ENCODE measurements at places on chromosomes 5 and 9. TPM values are rescaled to one million over a fixed set of nuclear protein-coding genes. Genes with fewer than 3 reads are reported as not detected.

The LRRC70 gene
- total RNA-seq = 0.19 TPM

The SPINK4 gene
- not detected for total RNA-seq

GRCh38 chr5:148374690-148375360, 8.9 kb upstream of the FBXO38 start:
- H3K36me3 ChIP-seq = peaks cover 3% of the 10 kb centered on the region
- no peaks in the 10 kb centered on the region for H3K27me3 ChIP-seq
- H3K4me3 ChIP-seq = no peak overlapping the region
- no peak overlapping the region for H3K27ac ChIP-seq
- peak; percentile 20 for DNase-seq
- H3K4me1 ChIP-seq = peaks cover 4% of the 10 kb centered on the region

DNA sequence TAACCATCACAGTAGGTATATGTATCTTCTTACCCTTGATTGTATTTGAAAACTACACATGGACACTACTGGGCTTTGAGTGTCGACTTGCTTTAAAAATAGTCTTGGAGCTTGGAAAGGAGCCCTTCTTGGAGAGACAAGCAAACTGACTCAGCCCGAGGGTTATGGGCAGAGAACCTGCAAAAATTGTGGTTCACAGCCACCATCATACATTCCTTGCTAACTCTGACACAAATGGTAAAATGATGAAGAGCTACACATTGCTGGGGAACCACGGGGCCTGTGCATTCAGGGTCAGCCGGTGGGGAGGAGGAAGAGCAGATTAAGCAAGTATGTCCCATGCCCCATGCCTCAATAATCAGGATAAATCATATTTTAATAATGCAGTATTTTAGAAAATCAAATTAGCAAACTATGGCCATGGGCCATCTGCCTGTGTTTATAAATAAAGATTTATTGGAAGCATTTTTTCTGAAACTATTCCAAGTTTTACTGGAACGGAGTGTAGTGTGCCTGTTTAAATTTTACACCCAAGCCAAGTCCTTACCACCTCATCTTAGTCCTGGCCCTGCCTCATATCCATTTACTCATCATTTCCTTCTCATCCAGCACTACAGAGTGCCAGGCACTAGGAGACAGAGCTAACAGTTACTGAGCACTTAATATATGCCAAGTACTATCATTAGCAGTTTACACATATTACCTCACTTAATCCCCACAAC, 195.7 kb downstream of the PALM2AKAP2 start:
- peaks cover 17% of the 10 kb centered on the region for H3K4me1 ChIP-seq
- H3K27me3 ChIP-seq = no peaks in the 10 kb centered on the region
- no peak overlapping the region for H3K27ac ChIP-seq
- no peak for DNase-seq

DNA sequence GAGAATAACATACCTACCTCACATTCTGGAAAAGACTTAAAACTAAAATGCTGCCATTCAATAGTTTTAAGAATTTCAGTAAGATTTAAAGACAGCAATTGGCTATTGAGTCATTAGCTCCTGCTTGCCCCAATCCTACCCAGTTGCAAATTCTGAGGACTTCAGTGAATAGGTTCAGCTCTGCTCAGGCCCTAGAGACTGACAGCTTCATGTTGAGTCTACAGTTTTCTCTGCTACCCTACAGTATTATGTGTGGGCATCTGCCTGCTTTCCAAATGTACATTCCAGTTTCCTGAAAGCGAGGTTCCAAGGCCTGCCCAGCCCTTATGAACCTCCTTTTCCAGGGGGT, 61.5 kb downstream of the ARSB start:
- no peaks in the 10 kb centered on the region for H3K27me3 ChIP-seq
- no peak overlapping the region for H3K27ac ChIP-seq
- H3K4me3 ChIP-seq = no peak overlapping the region
- no peaks in the 10 kb centered on the region for H3K36me3 ChIP-seq

DNA sequence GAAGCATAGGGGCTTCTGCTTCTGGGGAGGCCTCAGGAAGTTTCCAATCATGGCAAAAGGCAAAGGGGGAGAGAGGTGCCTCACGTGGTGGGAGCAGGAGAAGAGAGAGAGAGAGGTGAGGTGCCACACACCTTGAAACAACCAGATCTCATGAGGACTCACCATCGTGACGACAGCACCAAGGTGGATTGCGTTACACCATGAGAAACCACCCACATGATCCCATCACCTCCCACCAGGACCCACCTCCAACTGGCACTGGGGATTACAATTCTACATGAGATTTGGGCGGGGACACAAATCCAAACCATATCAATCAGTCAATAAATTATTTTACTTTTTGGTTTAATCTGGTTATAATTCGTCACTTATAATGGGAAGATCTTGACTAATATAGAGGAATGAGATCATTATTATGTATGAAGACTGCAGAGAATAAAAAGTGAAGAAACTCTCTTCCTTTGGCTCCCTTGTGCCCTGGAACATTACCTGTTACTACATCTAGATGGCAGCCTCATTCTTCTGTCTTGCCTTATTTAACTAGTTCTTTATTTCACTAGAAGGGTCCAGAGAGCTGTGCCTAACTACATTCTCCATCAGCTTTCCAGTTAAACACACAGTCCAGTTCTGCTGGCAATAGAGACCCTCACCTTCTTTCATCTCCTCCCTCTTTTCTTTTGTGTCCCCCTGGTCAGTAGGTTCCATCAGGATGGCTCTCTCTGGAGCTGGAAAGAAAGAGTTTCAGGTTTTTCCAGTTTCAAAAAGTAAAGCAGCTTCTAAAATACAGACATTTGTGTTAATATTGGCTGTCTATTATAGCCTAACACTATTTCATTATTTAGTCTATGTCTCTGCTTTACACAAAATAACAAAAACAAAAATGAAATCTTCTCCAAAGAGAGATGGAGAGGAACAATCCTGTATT, 21.7 kb upstream of the SPINK7 start:
- DNase-seq = no peak
- no peak overlapping the region for H3K27ac ChIP-seq
- H3K4me3 ChIP-seq = no peak overlapping the region
- H3K27me3 ChIP-seq = peaks cover 2% of the 10 kb centered on the region

DNA sequence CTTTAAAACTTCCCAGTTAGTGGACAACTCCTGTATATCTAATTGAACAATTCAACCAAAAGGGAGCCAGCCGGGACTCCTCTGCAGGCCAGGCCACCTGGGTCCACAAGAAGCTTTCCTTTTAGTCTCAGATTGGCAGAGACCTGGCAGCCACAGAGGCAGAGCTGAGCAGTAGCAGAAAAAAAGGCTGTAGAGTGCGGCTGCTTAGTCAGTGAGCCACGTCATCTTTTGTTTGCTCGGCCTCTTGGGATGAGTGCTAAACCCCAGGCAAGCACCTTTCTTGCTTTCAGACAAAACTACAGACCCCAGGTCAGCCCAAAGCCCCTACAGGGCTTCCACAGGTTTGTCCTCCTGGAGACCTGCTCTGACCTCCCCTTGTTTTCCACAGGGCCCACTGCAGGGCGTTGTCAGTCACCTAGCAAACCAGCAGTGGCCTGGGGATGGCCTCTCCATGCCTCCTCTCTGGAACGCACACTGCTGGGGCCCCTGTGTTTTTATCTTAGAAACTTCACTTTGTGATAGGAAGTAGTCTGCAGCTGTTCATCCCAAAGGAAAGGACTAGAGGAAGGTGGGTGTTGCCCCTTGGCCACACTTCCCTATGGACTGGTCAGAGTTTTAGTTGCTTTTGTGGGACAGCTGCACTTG, 49.9 kb downstream of the SHB start:
- H3K27me3 ChIP-seq = no peaks in the 10 kb centered on the region
- H3K27ac ChIP-seq = peak overlapping the region; percentile 29
- no peaks in the 10 kb centered on the region for H3K36me3 ChIP-seq
- DNase-seq = no peak
- no peak overlapping the region for H3K4me3 ChIP-seq

GRCh38 chr9:115525111-115526058, 407.4 kb upstream of the TNC start:
- H3K27ac ChIP-seq = no peak overlapping the region
- H3K4me3 ChIP-seq = no peak overlapping the region
- no peak for DNase-seq
- no peaks in the 10 kb centered on the region for H3K4me1 ChIP-seq
- H3K27me3 ChIP-seq = no peaks in the 10 kb centered on the region

DNA sequence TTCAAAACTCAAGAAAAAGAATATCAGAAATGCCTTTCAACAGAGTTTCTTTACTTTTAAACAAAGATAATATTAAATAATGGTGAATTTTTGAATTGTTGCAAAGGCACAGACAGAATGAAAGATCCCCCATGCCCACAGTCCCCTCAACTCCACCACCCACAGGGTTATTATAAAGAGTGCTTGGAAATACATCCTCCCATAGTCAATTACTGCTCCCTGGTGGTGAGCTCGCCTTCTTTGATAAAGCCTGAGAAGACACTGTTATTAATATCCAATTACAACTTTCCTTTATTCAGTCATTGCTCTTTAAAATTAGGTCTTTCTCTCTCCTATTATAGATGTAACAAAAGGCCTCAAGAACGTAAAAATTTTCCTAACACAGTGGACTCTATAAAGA, 490.2 kb upstream of the RORB start:
- H3K27ac ChIP-seq = no peak overlapping the region
- no peaks in the 10 kb centered on the region for H3K36me3 ChIP-seq
- H3K4me3 ChIP-seq = no peak overlapping the region
- no peak for DNase-seq

- H3K36me3 ChIP-seq = peaks cover 2% of the 10 kb centered on the region
- no peak overlapping the region for H3K27ac ChIP-seq
- H3K4me3 ChIP-seq = no peak overlapping the region
- no peak for DNase-seq
- peaks cover 6% of the 10 kb centered on the region for H3K4me1 ChIP-seq
Observed at GRCh38 chr5:95712347-95712958, 18.7 kb upstream of the RHOBTB3 start.

DNA sequence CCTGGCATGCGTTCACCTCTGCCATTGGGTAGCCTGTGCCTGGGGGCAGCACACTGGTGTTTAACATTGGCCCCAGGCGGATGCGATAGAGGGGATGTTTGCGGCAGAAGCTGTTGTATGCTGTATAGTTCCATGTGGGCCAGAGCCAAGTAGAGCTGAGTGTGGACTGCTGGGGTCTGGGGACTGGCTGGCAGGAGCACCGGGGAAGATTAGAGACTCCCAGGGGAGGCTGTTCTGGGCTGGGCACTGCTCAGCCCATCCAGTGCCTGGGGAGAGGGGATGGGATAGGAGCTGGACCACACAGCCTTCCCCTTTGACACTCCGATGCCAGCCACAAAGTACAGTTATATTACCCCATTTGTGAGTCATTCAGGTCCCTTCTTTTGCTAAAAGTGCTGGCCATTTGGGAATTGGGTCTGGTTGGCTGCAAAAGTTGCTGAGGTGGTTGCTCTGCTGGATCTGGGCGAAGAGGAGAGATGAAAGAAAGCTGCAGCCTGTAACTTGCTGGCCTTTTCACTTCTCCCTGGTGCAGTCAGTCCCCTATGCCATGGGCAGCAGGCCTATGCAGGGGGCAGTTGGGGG, 73.8 kb downstream of the RGS3 start:
- H3K27ac ChIP-seq = peak overlapping the region; percentile 99
- DNase-seq = no peak
- peaks cover 6% of the 10 kb centered on the region for H3K36me3 ChIP-seq
- H3K27me3 ChIP-seq = no peaks in the 10 kb centered on the region

- H3K4me1 ChIP-seq = peaks cover 75% of the 10 kb centered on the region
- no peak overlapping the region for H3K27ac ChIP-seq
- peaks cover 69% of the 10 kb centered on the region for H3K27me3 ChIP-seq
Observed at GRCh38 chr5:77850536-77851175, 74.5 kb upstream of the TBCA start.

- DNase-seq = no peak
- no peaks in the 10 kb centered on the region for H3K27me3 ChIP-seq
- no peaks in the 10 kb centered on the region for H3K36me3 ChIP-seq
Observed at GRCh38 chr9:89536145-89536574, 38.2 kb upstream of the SEMA4D start.

DNA sequence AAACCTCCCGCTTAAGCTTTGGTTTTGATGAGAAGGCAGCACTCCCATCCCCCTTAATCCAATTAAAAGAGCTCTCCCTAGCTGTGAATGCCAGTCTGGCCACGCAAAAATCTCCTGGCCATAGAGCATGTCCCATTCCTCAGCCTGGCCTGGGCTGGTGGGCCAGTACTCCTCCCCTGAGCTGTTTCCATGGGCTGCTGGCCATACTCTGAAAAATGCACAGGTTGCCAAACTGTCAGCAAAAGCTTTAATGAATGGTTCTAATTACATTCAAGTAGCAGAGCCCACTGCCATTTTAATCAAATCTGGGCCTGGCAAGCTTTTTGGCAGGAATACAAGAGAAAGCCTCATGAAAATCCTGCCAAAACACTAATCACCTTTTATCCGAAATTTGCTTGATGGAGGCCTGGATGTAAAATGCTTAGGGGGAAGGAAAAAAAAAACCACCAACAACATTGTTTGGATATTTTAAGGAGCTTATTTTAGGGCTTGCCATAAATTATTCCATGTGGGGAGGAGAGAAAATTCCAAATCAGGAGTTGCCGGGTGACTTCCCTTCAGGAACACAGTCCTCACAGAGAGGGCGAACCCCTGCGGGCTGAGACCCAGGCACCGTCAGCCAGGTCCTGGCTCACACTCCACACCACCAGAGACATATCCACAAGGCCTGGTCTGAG, 243.3 kb downstream of the SEC61B start:
- DNase-seq = no peak
- H3K4me1 ChIP-seq = peaks cover 9% of the 10 kb centered on the region
- peaks cover 2% of the 10 kb centered on the region for H3K27me3 ChIP-seq
- no peaks in the 10 kb centered on the region for H3K36me3 ChIP-seq

- H3K4me1 ChIP-seq = no peaks in the 10 kb centered on the region
- H3K36me3 ChIP-seq = peaks cover 8% of the 10 kb centered on the region
- DNase-seq = peak; percentile 18
- H3K27me3 ChIP-seq = no peaks in the 10 kb centered on the region
- H3K4me3 ChIP-seq = no peak overlapping the region
- H3K27ac ChIP-seq = no peak overlapping the region
Observed at GRCh38 chr5:4563400-4563799, 576.7 kb upstream of the ADAMTS16 start.

GRCh38 chr5:159539678-159540077, 209.4 kb upstream of the IL12B start:
- H3K27ac ChIP-seq = no peak overlapping the region
- H3K27me3 ChIP-seq = no peaks in the 10 kb centered on the region
